Left ventricle myocardium superior (tissue), 1 donor: ENCODE measurements at places on chromosomes 12 and 14. TPM values are rescaled to one million over a fixed set of nuclear protein-coding genes. Genes with fewer than 3 reads are reported as not detected.

Gene NTS
- total RNA-seq = 0.20 TPM

Gene SAMD15
- total RNA-seq = 0.77 TPM

Gene FBXO33
- total RNA-seq = 4.4 TPM

Gene PRORP
- 17.0 TPM for total RNA-seq

Gene OR10A7
- not detected for total RNA-seq

Gene SLC4A8
- 0.32 TPM for total RNA-seq

Gene RAD9B
- 0.62 TPM for total RNA-seq

Gene KRT7
- 0.69 TPM for total RNA-seq

Gene WNT5B
- 2.4 TPM for total RNA-seq
